G401 (cell line): ENCODE measurements at places on chromosomes 1 and 21. TPM values are rescaled to one million over a fixed set of nuclear protein-coding genes. Genes with fewer than 3 reads are reported as not detected.

GRCh38 chr1:86155051-86155806 lies 1.3 kb downstream of the COL24A1 start:
- DNase-seq: no peak

DNA sequence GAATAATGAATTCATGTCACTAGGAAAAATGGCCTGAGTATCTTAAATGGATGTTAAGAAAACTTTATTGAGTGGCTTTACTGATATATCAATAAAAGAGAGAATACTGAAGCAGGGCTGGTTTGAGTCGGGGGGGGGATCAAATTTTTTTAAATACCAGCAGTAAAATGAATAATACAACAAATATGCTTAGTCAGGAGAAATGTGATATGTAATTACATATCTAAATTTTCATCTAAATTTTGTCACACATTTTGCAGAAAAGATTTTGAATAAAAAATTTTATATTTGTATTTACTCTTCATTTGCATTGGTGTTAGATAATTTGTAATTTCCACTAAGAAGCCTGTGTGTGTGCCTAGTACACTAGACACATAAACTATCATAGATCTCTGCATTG lies 2300.2 kb downstream of the MRPL39 start:
- no peak for DNase-seq

- no peak for DNase-seq
These were observed 487 bp downstream of the HJV start for GRCh38 chr1:146021050-146021445.

- no peak for DNase-seq
These were observed 2.1 kb upstream of the KIF21B start for GRCh38 chr1:201025571-201026002.

- no peak for DNase-seq
These were observed 202.0 kb downstream of the PBX1 start for GRCh38 chr1:164761009-164761408.

DNA sequence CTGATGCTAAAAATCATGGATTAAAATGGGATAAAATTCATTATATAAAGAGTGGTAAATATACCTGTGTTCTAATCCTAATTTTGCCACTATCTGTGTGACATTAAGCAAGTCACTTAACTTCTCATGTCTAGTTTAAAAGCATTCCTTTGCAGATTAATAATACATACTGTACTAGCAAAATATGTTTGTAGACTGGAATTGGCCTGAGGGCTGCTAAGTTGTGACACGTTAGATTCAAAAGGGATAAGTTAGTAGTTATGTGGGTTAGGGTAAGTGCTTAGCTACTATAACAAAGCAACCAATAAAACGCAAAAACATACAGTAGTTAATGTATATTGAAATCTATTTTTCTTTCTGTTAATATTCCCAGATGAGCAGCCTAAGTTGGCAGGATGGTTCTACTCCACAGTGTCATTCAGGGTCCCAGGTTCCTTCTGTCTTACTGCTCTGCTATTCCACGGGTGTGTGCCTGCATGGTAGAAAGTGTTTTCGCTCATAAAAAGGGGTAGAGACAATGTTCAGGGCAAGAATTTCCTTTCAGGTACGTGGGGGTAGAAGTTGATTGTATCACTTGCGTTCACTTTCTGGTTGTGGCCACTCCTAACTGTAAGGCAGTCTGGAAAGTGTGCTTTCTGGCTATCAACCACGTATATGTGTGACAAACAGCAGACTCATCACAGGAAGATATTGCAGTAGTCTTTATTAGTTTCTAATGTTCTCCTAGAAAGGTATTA lies 239.8 kb downstream of the NFIA start:
- DNase-seq: no peak

- DNase-seq: no peak
These were observed 3.0 kb downstream of the MYOG start for GRCh38 chr1:203082571-203083462.

DNA sequence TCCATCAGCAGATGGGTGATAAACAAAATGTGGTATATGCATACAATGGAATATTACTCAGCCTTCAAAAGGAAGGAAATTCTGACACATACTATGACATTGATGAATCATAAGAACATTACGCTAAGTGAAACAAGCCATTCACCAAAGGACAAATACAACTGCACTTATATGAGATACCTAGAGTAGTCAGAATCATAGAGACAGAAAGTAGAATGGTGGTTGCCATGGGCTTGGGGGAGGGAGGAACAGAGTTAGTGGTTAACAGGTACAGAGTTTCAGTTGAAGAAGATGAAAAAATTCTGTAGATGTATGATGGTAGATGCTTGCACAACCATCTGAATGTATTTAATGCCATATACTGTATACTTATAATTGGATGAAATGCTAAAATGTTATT lies 39.1 kb upstream of the KCNK2 start:
- DNase-seq: no peak

GRCh38 chr21:34289856-34290255 lies 74.0 kb upstream of the KCNE2 start:
- no peak for DNase-seq

ADORA1 gene
- 8.4 and 13.2 TPM in 2 replicates for total RNA-seq

DNAH14 gene
- total RNA-seq: 51.6 and 55.6 TPM in 2 replicates

GLRX2 gene
- total RNA-seq: 16.9 and 19.5 TPM in 2 replicates

LY9 gene
- total RNA-seq: not detected in 2 replicates
